ENCODE measurements at places on chromosomes 11 and 22.

DNA sequence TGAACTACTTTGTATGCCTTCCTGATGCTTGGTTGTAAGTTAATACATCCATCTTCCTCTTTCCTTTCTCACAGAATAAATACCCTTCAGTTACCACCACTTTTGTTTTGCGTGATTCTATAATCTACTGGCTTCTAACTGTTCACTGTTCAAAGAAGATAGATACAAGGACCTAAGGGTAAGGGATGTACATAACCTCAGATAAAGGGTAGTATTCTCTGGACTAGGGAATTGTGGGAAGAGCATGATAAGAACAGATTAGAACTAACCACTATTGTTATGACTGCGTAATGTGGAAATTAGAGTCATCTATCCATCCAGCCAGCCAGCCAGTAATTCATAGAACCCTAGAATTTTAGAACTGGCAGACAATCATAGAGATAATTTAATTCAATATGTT is 36.4 kb downstream of the MAP6 start:
- no peak for DNase-seq

GRCh38 chr22:37739035-37739434 is 42.2 kb downstream of the TRIOBP start:
- DNase-seq = peak; percentile 61

DNA sequence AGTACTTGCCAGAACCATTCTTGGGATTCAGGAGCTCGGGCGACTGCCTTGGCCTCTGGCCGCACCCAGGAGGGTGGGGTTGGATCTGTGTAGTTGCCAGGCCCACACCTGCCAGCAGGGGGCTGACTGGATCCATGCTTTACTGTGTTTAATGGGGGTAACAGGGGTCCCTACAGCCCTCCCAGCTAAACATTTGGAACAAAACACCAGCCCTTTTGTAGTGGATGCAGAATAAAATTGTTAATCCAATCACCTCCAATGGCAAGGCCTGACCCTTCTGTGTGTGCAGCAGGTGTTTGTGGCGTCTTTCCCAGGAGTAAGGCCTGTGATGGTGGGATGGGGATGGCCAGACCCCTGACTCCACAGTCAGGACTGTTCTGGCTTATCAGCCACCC is 22.5 kb downstream of the SUN2 start:
- peak; percentile 48 for DNase-seq

DNA sequence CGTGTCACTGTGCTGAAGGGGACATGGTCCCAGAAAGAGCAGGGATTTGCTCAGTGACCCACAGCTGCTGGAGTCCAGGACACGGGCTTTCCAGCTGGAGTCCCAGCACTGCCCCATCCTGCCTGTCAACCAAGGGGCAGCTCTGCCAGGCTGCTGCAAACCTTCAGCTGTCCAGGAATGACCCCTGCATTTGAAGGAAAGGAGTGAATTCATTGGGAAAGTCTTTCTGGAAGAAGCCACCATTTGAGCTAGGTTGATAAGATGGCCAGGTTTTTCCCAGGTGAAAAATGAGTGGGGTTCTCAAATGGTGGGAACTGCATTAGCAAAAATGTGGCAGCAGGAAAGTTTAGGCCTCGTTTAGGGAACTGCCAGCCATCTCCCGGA is 9.4 kb downstream of the KCNK7 start:
- no peak for DNase-seq

GRCh38 chr11:25981998-25982397 is 349.9 kb upstream of the ANO3 start:
- DNase-seq = peak; percentile 10

DNA sequence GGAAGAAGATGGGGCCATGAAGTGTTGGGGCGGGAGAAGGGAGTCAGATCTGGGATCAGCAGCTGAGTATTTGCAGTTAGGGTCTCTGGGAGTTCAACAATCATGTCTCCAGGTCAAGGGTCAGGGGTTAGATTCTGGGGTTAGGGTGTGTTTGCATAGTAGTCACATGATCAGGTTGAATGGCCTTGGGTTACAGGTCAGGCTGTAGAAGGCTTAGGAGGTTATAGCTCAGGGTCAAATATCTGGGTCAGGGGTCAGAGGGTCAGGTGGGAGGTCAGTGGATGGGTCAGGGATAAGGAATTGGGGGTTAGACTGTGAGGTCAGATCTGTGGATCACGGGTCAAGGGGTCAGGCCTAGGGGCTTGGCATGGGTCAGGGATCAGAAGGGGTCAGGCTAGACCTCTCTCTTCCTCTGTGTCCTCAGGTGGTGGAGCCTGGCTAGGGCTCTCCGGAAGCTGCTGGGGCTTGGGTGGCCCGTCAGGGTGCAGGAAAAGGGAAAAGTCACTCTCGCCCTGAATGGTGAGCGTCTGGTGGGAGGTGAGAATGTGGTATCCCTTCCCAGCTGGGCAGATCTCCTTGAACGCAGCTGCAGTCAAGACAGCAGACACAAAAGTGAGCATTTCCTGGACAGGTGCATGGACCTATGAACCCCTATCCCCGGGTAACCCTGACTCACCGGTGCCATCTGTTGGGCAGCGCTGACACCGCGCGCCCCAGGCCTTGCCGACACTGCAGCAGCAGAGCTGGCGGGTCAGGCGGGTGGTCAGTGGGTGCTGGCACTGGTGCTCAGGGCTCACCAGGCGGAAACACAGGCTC is 6.4 kb downstream of the LTBP3 start:
- DNase-seq = peak; percentile 69

DNA sequence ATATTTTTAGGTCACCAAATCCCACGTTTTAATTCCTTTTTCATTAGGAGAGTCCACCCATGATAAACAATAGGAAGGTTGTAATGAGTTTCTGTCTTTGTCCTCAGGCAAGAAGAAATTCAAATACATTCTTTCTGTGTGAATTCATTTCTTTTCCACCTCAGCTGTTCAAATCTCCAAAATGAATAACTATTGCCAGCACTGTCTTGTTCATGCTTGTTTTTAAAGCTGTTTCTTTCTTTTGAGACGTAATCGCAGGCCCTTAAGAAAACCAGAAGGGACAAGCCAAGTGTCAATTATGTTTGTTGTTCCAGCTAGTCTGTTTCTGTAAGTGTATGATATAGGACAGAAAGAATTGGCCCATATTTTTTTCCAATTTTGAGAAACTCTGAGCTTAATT is 20.2 kb downstream of the MMP27 start:
- no peak for DNase-seq

DNA sequence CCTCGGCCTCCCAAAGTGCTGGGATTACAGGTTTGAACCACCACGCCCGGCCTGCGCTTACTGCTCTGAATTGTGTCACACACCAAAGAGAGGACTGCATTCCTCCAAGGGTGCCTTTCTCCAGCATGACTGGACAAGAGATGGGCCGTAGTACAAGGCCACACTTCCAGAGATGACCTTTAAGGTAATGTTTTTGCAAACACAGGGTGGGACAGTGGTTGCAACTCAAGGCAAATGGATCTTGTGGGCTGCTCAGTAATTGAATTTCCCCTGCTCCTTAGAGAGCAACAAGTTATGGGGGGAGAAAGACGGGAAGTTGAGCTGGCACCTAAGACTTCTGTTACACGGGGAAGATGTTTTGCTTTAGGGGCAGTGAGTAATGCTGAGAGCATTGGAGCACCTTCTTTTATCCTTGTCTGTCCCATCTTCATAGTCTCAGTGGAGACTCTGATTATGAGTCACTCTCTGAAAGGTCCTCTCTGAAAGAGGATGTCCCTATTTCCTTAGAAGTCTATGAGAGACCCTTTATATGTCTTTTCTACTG is 66.3 kb downstream of the C11orf91 start:
- no peak for DNase-seq

- no peak for DNase-seq
Measured at GRCh38 chr22:25203082-25203481, 3.4 kb downstream of the CRYBB3 start.

DNA sequence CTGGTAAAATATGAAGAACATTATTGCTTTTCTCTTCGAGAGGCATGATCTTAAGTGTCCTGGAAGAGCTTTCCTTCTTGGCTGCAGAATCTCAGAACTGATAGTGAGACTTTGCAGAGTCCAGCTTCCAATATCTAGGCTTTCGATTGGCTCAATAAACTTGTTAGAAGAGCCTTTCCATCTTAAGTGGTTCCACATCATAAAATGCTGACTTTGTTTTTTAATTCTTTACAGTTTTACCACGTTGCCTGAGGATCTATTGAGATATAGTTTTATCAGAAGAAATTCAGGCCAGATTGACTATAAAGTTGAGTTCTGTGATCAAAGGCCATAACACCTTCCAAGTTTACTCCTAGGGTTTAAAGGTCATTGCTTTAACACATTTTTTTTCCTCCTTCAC is 15.6 kb upstream of the DNAJB7 start:
- no peak for DNase-seq

GRCh38 chr11:119116601-119117000 is 4.8 kb upstream of the HINFP start:
- no peak for DNase-seq

DNA sequence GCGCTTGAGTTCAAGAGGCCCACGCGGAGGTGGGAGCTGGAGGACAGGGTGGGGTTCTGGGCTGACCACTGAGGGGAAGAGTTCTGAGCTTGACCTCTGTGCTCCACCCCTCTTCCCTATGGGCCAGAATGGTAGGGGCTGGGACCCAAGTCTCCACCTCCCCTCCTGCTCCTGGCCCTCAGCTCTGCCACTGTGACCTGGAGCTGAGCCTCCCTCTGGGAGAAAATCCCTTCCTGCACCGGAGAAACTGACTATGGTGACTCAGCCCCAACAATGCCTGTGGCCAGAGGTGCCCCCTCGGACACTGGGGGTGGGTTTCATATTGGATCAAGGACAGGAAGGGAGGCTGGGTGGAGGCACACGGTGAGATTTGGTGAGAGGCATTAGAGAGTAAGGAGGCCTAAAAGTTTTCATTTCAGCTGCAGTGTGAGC is 23.0 kb downstream of the RELT start:
- DNase-seq = no peak

GRCh38 chr11:76682684-76683083 is 12.1 kb upstream of the LRRC32 start:
- no peak for DNase-seq

DNA sequence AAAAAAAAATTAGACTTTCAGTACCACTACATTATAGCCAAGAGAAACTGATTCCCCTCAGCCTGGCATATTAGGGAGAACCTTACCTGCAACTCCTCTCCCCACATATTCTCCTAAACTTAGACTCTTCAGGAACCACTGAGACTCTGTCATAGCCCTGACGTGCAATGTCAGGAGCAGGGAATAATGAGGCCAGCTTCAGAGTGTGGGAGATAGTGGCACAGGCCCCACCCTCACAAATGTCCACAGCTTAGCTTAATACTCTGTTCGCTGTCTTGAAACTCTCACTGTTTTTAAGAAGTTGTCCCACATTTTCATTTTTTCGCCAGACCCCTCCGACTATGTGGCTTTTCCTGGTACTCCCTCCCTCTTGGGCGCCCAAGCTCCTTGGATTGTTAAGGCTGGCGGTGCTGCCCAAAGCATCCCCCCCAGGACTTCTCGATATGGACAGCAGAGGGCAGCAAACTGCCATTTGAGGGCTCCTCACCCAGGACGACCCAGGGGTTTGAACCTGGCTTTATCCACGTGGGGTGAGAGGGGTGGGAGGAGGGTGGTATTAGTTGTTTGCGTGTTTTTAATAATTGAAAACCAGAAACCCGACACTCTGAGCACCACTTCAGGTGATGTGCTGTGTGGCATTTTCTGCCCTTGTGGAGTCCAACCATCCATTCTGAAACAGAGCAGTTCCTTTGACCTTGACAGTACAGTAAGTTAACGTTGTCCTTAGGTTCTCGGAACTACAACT is 45.2 kb upstream of the RASSF10 start:
- peak; percentile 80 for DNase-seq

GRCh38 chr22:40499209-40499623 is 128.8 kb downstream of the SGSM3 start:
- DNase-seq = peak; percentile 83

- DNase-seq = no peak
Measured at GRCh38 chr11:134609361-134610115, 197.5 kb upstream of the B3GAT1 start.

Data from suppressor macrophage treated with lipopolysaccharide for 1 hour (primary cell).